ENCODE measurements at places on chromosomes 16 and 17.

- no peak for DNase-seq
Observed at GRCh38 chr17:39564211-39564848, 43.4 kb downstream of the NEUROD2 start.

GRCh38 chr16:86325895-86326294, 184.4 kb upstream of the FOXF1 start:
- DNase-seq, result no peak

DNA sequence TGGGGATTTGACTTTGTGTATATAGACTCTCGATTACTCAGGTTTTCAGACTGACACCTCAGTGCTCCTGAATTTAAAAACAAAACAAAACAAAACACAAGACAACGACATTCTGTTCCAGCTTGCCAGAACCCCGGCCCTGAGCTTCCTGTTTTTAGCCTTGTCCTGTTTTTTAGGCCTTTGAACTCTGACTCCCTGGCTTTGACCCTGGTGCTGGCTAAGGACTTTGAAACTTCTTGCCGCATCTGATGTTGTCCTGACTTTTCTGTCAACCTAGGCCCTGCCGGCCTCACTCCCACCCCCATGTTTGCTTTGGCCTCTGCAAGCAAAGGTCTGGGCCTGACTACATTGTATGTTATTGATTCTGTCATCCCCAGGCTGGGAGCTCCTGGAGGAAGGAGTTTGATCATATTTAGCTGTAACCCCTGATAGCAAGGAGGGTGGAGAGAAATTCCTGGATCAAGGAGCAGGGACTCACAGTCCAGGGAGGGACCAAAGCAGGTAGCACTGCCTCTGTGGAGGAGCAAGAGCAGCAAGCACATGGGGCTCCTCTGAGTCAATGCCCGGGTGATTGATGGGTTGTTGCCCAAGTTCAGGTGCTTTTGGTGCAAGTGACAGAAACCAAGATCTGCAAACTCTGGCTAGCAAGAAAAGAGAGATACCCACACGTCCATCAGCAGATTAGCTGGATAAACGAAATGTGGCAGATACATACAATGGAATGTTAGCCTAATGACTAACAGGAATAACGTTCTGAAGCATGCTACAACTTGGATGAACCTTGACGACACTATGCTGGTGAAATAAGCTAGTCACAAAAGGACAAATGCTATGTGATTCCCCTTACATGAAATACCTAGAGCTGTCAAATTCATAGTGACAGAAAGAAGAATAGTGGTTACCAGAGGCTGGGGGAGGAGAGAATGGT, 7.7 kb downstream of the CCL16 start:
- DNase-seq, result no peak

DNA sequence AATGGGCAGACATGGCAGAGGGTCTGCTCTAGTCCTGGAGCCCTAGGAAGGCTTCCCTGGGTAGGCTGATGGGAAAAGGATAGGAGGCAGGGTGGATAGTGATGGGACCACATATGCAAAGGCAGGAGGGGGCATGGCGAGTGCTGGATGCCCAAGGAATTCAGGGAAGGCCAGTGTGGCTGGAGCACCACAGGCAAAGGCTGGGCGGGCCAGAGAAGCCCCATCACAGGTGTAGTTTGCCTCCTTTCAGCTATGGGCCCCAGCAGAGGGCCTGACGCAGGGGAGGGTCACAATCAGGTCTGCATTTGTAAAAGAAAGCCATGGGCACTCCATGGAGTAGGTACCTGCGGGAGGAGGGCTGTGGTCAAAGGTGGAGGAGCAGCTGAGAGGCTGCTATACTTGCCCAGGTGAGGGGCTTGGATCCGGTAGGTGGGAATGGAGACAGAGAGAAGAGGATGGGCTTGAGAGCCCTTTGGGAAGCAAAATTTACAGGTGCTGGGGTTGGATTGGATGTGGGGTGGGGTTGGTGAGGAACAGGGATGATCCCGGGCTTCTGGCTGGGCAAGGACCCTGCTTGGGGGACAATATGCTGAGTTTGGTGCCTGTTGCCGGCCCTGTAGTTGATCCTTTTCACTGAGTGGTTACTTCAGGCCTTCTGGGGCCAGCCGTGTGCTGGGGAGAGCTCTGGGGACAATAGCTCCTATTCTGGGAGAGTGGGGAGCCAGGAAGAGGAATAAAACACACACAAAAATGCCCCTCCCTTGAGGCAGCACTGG, 6.5 kb upstream of the COL1A1 start:
- no peak for DNase-seq

DNA sequence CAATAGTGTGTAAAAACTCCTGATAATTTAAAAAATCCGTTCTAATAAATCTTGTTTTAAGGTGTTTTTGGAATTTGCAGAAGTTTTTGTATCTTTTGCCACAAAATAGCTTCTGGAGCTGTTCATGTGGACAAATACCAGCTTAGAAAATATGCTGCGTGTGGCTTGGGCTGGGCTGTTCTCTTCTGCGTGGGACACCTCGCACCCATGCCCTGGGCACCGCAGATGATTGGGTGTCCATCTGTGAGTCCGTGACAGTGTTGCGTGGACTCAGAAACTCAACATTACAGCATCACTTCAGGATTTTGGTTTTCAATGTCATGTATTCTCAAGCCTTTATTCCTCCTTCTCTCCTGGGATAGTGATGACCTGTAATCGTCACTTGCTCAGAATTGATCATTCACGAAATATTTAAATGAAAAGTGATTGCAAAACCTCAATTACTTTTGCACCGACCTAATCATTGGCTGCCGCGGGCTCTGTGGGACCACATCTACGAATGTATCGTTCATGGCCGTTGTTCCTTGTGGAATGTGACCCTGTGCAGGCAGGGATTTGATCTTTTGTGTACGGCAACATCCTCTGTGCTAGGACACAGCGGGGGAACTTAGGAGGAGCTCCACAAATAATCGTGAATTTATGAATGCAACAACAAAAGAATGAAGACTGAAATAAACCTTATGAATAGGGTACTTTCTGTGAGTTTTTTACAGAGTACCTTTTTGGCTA, 210.3 kb upstream of the FOXF1 start:
- no peak for DNase-seq
